ENCODE measurements at places on chromosomes 3 and 15.

GRCh38 chr3:66103729-66104128 lies 65.0 kb upstream of the MAGI1 start:
- no peak for DNase-seq

DNA sequence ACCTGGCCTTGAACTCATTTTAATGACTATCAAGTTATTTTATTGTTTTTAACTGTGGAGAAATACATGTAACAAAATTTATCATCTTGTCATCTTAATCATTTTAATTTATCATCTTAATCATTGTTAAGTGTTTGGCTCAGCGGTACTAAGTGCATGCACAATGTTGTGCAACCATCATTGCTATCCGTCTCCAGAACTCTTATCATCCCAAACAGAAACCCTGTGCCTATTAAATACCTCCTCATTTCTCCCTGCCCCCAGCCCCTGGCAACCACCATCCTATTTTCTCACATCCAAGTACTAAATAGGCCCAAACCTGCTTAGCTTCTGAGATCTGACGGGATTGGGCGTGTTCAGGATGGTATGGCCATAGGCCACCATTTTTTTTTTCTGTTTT lies 51.5 kb upstream of the UBP1 start:
- no peak for DNase-seq

DNA sequence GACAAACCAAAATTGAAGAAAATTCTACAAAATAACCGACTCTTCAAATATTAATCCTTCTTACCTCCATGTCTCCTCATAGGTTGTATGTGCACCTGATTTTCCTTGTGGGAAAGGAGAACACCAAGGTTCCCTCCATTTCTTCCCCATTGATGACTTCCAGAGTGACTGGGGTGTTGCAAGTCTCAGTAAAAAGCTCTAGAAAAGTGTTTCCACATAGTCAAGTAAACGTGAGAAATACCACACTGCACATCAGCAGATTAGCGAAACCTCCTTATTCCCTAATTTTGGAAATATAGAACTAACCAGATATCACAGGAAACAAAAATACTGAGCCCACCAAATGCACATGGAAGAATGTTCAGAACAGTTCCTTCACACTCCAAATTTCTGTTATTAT lies 4.9 kb upstream of the RPN1 start:
- no peak for DNase-seq

- DNase-seq, result no peak
Observed at GRCh38 chr3:73924048-73924447, 299.3 kb upstream of the PDZRN3 start.

DNA sequence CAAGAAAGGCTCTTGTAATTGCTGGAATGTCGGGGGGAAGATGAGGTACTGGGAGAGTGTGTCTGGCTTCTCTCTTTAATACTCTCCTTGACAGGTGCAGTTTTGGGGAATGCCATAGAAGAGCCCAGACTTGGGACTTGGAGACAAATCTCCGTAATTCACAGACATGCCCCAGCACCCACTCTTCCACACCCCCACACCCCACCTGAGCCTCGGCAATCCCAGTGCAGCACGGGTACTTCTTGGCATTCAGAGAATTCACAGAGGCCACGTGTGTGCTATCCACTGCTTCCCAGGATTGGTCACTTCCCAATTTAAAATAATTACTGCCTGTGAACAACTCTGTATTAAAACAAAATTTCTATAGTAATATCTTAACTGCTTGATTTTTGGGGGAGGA lies 43.9 kb downstream of the TRIM71 start:
- no peak for DNase-seq

- DNase-seq, result no peak
Observed at GRCh38 chr3:184383033-184383740, 3.3 kb downstream of the CHRD start.

GRCh38 chr3:120162400-120162799 lies 68.2 kb upstream of the GSK3B start:
- DNase-seq, result no peak

DNA sequence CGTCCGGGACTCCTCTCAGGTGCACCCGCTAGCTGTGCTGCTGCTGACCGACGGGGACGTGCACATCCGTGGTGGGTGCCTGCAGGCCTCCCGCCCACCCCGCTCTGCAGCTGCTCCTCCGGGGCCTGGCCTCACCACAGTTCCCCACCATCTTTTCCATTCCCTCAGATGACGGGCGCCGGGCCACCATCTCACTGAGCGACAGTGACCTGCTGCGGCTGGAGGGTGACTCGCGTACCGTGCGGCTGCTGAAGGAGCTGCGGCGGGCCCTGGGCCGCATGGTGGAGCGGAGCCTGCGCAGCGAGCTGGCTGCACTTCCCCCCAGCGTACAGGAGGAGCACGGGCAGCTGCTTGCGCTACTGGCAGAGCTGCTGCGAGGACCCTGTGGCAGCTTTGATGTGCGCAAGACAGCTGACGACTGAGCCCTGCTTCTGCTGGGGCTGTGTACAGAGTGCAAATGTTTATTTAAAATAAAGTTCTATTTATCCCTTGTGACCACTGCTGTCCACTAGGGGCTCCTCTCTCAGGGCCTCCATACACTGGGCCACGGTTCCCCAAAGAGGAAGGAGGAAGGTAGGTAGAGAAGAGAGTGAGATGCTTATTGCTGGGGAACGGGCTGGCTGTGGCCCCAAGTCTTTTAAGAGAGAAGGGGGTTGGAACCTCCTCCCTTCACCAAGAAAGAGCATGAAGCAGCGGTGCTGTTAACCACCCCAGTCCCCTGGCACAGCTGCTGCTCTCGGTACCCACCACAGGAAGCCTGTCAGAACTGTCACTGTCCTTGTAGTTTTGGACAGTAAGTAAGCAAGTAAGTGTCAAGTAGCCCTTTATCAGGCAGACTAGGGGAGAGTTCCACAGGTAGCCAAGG lies 47.0 kb downstream of the DHX30 start:
- no peak for DNase-seq

DNA sequence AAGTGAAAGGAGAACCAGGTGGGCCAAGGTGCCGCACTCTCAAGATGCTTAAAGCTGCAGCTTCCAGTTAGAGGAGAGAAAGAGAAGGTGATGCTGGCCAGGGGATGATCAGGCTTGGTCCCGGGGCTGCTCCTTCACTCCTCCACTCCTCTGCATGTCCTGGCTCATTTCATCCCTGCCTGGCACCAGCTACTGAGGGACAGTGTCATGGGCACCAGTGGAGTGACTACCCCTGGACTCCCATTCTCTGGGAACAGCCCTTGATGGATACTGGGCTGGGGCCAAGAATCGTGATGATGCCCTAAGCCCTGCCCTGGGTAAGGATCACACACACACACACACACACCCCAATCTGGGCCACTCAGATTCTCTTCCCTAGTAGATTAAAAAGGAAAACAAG lies 243.7 kb downstream of the UACA start:
- no peak for DNase-seq

DNA sequence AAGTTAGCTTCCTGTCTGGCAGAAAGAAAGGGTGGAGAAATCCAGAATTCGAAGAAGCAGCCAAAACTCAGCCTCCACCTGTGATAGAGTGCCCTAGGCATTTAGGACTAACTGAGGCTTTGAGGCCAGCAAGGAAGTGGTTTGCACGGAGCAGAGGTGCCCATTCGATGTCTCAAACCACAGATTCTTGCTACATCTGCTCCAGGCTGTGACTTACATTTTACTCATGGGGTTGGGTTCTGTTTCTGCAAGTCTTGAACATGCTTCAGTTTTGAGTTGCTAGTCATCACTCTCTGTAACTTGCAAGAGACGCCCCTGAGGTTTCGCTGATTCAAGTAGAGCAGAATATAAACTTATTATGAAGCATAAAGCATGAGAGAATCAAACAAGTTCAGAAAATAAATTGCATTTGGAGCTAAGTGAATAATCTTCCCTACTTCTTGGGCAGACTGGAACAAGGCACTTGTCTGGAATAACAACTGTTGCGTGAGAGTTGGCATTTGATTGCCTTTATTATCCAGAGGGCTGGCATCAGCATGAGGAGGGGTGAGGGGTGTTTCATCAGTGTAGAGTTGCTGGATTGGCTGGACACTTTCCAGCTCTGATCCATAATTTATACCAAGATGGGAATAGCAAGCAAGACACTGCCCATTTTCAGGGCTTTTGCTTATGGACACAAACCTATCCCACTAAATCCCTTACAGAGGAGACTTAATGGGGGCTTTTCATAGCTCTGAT lies 256.5 kb downstream of the AGBL1 start:
- no peak for DNase-seq

DNA sequence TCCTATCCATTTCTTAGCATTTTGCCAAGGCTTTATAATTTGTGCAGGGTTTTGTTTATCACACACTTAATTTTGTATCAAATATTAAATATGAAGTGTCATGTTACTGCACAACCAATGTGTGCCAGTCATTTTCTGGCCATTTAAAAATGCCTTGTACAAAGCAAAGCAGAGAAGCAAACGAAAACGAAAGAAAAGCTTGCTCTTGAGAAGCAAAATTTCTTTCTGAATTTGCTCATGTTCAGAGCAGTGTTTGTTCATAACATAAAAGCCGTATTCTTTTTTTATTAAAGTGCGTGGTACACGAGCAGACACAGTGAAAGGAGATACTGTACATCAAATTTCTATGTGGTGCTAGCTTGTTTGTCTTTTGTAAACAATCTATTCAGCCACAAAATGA lies 792.6 kb downstream of the NAALADL2 start:
- DNase-seq, result peak; percentile 36

DNA sequence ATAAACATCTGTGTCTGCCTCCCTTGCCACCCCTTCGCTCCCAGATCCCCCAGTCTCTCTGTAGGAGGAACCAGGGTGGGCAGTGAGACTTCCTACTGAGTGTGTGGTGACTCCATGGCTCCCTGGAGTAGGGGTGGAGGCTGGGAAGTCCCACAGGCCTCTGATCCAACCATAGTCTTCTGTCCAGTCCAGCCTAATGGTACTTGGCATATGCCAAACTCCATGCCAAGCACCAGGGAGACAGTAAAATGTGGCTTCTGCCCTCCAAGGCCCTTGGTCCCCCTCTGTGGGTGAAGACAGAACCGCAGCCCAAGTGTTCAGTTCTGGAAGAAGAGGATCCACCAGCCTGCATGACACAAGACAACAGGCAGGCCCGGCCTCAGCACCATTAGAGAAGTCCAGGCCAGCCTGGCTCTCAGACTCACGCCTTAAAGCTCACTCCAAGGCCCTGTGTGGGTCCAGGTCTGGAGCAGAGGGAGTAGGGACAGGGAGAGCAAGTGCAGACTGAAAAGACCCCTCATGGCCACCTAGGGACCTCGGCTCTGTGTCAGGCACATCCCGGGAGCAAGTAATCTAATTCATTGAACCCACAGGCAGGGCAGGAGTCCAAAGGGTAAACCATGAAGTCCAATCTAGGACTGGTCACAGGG lies 112.7 kb downstream of the ETFA start:
- no peak for DNase-seq

GRCh38 chr3:65500398-65501306 lies 538.1 kb downstream of the MAGI1 start:
- no peak for DNase-seq

GRCh38 chr15:100112061-100112420 lies 229.7 kb downstream of the ADAMTS17 start:
- DNase-seq, result no peak

- DNase-seq, result no peak
Observed at GRCh38 chr15:86595741-86596140, 516.1 kb downstream of the AGBL1 start.

DNA sequence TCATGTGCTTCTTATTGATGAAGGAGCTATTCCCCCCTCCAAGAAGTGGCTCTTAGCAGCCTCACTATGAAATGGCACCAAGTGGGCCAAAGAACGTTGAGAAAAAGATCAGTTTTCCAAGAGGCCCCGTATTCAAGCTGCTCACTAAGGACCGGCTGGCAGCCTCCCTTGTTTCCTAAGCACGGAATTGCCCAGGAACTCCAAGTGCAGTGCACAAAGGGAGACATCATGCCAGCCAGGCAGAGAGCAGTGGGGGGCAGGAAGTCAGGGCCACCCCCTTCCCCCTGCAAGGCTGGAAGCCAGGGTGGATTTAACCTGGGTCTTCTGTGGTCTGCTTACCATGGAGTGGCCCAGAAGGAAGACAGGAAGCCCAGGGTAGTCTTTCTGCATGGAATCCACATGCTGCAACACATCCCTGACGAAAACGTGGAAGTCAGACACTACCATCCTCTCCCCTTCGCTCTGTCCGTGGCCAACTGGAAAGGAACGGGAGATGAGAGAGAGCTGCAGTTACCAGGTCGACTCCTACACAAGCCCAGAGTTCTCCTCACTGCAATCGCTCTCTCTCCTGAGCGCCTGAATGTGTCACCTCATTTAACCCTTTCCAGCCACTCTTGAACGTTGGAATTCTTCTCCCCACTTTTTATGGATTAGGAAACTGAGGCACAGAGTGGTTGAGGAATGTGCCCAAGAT lies 49.5 kb downstream of the ABTB1 start:
- DNase-seq, result no peak

DNA sequence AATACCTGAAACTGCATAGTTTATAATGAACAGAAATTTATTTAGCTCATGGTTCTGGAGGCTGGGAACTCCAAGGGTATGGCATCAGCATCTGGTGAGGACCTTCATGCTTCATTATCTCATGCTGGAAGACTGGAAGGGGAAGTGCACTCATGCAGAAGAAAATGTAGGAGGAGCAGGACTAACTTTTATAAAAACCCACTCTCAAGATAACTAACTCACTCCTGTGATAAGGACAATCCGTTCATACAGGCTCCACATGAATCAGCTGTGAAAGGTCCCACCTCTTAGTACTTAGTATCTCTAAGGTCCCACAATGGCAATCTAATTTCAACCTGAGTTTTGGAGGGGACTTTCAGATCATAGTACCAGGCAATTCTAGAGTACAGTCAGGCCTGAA lies 33.6 kb upstream of the APH1B start:
- DNase-seq, result no peak

DNA sequence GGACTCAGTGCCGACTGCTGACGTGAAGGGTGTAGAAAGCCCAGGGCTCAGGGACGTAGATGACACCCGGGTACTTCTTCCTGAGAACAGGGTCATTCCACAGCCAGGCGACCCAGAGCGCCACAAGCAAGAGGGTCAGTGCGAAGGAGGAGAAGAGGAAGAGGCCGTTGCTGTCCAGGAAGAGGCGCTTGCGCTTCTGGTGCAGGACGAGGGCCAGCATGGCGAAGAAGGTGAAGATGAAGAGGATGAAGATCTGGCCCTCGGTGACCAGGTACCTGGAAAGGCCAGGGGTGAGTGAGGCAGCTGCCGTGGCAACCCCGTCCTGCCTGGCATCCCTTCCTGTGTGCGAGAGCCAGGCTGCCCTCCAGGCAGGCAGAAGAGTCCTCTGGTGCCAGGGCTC lies 3.0 kb upstream of the CALML4 start:
- no peak for DNase-seq

DNA sequence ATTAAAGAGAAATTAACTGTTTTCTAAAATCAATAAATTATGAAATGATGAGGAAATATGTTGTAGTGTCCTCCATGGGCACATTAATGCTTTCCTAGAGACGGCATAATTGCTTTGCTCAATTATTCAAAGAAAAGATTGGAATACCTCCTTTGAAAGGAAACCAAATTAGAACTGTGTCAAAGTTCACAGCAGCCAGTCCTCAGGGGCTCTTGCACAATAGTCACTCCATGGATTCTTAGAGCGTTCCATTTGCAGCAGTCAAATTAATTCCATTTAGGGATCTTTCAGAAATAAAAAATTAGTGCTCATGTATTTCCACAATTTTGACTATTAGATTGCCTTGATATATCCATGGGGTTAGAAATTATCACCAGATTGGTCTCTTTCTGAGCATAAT lies 841.6 kb upstream of the DPPA4 start:
- DNase-seq, result no peak

GRCh38 chr3:175890066-175890465 lies 1030.9 kb downstream of the NAALADL2 start:
- DNase-seq, result no peak

Measured in NCI-H774 (cell line).